Activated CD8-positive, alpha-beta T cell treated with anti-CD3 and anti-CD28 coated beads for 36 hours (primary cell): ENCODE measurements at places on chromosomes 3 and 15. TPM values are rescaled to one million over a fixed set of nuclear protein-coding genes. Genes with fewer than 3 reads are reported as not detected.

DNA sequence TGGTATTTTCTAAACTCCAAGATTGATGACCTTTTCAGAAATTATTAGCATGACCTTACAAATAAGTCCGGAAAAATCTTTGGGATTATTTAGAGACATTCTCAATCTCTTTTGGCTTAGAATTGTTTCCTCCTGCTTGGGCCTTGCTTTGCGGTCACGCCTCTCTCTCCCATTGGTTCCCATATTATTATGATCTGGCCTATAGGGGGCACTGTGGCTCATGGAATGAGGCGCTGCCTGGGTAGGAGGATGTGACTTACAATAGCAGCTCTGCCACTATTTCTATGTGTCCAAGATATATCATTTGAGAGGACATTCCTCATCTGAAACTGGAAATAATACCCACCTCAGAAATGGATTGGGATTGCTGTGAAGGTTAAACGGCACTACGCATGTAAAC, 464.9 kb downstream of the MFSD1 start:
- peak; percentile 32 for DNase-seq

DNA sequence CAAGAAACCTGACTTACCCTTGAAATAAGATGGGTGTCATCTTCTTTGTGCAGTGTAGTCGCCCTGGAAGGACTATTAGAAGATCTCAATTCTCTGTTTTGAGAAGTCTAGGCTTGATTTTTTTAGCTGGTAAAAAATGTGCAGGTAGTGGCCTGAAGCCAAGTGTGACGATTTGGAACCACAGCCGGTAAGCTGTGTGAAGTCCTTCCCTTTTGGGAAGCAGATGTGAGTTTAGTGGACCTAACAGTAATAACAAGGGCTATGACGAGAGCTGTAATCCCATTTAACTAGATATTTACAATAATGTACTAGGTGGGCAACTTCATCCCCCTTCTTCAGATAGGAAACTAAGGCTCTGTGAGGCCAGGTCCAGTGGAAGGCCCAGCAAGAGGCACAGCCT, 81.7 kb upstream of the MYZAP start:
- DNase-seq, result no peak

DNA sequence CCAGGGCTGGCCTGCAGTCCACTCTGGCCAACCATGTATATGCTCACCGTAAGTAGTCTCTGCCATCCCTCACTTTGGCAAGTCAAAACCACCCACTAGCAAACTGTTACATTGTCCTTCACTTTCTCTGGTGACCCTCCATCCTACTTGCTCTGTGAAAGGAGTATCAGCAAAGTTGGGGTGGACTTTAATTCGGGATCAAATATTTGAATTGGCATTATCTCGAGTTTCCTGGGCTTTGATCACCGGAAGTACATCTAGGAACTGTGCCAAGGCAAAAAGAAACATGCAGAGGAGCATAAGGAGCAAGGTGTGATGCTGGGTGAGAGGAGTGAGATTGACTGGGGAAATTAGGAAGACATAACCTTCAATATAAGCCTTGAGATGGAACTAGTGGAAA, 188.9 kb upstream of the P2RY1 start:
- DNase-seq, result no peak

DNA sequence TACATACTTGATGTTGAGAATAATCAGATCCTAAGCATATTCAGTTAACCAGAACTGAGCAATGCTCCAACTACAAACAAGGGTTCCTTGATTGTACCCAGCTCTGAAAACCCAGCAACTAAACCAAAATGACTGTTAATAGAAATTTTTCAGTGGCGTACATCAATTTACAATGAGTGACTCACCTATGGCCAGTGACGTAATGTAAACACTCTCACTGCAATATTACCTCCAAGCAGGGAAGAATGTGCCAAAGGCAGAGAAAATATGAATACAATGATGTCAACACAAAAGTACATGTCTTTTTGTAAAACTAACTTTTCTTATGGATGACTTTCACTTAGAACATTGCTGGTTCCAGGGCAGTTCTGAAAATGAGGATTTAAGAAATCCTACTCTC, 611.3 kb downstream of the EDEM1 start:
- DNase-seq, result no peak

GRCh38 chr15:83919319-83919830, 265.5 kb downstream of the ADAMTSL3 start:
- DNase-seq, result peak; percentile 79

GRCh38 chr3:172522871-172523818, at the start of gene TNFSF10:
Gene TNFSF10 (minus strand): TSS chr3:172523430. CDS start chr3:172523384, 46 bp downstream.
- DNase-seq, result peak; percentile 86

DNA sequence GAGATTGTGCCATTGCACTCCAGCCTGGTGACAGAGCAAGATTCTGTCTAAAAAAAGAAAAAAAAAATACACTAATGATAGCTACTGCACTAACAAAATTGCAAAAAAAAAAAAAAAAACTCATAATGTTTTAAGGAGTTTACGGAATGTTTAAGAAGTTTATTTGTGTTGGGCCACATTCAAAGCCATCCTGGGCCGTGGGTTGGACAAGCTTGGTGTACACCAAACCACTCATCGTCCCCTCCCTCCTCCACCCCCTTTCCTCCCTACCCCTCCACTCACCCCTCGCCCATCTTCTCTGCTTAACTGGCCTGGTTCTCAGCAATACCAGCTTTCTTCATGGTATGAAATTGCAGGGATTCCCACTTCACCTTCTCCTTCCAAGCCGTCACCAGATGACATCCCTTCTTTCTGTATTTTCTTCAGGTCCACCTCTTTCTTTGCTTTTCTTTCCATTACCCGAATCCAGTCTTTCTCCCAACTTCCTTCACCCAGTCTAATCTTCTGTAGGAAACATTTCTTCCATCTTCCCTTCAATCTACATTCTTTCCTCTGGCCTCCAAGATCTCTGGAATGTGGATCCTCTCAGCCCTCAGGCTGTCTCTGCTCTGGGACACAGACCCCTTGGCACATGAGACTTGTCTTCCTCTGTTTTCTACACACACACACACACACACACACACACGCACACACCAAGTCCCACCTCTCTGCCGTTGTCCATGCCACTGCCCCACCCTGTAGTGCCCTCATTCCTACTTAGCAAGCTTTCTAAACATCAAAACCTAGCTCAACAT, 3.5 kb upstream of the MESP1 start:
- DNase-seq, result no peak

DNA sequence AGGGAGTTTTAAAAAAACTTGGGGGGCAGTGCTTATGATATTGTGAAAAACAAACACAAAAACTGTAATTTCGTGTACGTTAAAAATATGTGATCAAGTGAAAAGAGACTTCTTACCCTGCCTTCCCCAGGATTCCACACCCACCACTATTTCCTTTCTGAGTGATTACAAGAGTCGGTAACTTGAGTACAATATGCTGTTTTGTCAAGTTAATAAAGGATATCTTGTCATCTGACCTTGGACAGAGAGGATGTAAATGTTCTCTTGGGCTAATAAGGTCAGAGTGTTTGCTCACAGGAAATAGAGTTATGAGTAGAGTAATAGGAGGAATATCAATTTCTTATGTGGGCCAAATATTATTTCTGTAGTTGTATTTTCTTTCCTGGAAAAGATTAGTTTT, 68.1 kb downstream of the NOX5 start:
- DNase-seq, result no peak

- no peak for DNase-seq
These were observed 221.4 kb downstream of the THSD4 start for GRCh38 chr15:71336671-71337070.

- no peak for DNase-seq
These were observed 254.1 kb upstream of the ZNF717 start for GRCh38 chr3:76039431-76039830.

- DNase-seq, result no peak
These were observed 113.8 kb downstream of the PPM1L start for GRCh38 chr3:160869825-160870224.

DNA sequence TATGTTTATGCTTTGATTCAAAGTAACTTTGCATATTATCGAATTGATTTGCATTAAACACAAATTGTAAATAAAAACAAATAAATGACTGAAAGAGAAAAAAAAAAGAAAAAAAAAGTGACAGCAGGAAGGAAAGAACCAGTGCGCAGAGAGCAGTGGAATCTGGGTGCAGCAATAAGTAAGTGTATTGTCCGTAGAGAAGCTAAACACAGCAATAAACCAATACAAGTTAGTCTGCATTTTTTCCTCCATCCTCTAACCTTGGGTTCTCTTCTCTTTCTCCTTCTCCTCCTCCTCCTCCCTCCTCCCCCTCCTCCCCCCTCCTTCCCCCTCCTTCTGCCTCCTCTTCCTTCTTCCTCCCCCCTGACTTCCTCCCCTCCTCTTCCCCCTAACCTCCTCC, 18.3 kb upstream of the ARL8B start:
- DNase-seq, result no peak

DNA sequence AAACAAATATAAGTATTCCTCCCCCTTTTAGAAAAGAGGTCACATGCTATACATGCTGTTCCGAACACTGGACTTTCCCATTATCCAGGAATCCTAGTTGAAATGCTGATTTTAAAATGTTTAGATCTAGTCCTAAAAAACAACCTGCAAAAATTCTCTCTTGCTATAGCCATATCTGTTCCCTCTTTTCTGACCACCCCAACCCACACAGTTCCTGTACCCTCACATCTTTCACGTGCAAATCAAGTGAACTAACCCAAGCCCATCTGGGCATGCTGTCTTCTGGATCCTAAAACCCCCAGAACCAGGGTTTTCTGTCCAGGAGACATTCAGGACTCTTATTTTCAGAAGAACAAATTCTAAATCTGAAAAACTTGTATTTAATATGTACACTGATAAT, 67.4 kb downstream of the RAD18 start:
- no peak for DNase-seq

GRCh38 chr3:53045518-53046170, at the start of gene SFMBT1:
Gene SFMBT1 (minus strand): TSS chr3:53046073. CDS start chr3:52969128, 76,945 bp downstream.
- DNase-seq, result peak; percentile 74

- DNase-seq, result no peak
These were observed 50.6 kb upstream of the BNIP2 start for GRCh38 chr15:59739557-59740186.

DNA sequence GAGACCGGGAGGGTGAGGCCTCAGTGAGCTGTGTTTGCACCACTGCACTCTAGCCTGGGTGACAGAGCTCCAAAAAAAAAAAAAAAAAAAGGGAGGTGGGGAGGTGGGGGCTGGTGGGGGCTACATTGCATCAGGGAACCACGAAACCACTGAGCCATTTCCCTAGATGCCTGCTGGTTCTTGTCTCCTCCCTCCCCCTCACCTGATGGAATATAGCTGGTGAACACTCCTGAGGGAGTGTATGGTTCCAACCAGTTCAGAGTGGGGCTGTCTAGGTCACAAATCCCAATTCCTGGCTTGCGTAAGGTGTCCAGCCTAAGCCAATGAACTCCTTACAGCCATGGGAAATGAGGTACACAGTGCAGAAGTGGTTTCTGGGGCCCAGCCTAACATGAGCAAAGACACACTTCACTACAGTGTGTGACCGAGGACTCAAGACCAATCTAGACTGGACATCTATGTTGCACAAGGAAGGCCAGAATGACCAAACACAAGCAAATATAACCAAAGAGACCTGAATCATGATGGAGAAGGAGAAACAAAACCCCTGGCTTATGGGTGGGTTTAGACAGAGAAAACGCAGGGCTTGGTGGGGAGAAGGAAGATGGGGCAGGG, 39.1 kb upstream of the OSBPL11 start:
- no peak for DNase-seq

- DNase-seq, result no peak
These were observed 250.5 kb downstream of the SHQ1 start for GRCh38 chr3:72597756-72598195.

DNA sequence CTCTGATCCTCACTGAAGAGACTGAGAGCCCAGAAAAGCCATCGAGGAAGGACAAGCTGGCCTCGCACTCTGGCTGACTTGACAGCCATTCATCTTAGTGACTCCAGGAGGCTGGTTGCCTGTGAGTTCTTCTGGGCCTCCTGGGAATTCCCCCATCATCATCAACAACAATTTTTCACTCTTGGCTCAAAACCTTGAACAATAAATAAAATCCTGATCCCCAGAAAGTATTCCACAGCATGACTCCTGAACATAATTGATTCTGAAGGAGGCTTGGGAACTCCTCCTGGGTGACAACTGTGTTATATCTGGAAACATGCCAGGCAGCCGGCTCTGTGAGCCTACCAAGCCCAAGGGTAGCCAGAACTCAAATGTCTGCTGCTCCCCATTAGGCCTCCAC, 188.6 kb downstream of the SHQ1 start:
- DNase-seq, result no peak

DNA sequence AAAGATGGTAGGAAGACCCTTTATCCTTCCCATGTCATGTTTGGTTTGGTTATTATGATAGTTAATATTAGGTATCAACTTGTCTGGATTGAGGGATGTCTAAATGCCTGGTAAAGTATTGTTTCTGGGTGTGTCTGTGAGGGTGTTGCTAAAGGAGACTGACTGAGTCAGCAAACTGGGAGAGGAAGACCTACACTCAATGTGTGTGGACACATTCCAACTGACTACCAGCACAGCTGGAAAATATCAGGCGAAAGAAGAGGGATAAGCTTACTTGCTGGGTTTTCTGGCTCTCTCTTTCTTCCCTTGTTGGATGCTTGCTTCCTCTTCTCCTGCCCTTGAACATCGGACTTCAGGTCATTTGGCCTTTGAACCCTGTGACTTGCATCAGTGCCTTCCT, 1227.6 kb upstream of the EPHA6 start:
- no peak for DNase-seq

GRCh38 chr3:37896827-37897226, 35.1 kb downstream of the CTDSPL start:
- no peak for DNase-seq

- DNase-seq, result no peak
These were observed 54.4 kb downstream of the LRRK1 start for GRCh38 chr15:100973351-100974111.

GRCh38 chr15:79455361-79455760, 23.2 kb downstream of the MINAR1 start:
- DNase-seq, result no peak

The GPR149 gene
- total RNA-seq, result not detected

The FBXO40 gene
- not detected for total RNA-seq

The C2CD4A gene
- total RNA-seq, result 1.0 TPM

The GCSAM gene
- total RNA-seq, result 12.9 TPM

The SLCO2A1 gene
- total RNA-seq, result not detected

The ALDH1A2 gene
- 1.4 TPM for total RNA-seq

The SLC2A2 gene
- total RNA-seq, result not detected

The SEMA6D gene
- not detected for total RNA-seq

The ROBO1 gene
- 8.6 TPM for total RNA-seq

The NPAP1 gene
- total RNA-seq, result not detected
